Purkinje cell (primary cell): ENCODE measurements at places on chromosomes 2 and 18. TPM values are rescaled to one million over a fixed set of nuclear protein-coding genes. Genes with fewer than 3 reads are reported as not detected.

PPIG gene
- polyA plus RNA-seq, result 173 and 191 TPM in 2 replicates

HOXD12 gene
- not detected in 2 replicates for polyA plus RNA-seq

E2F6 gene
- polyA plus RNA-seq, result 2.5 and 4.9 TPM in 2 replicates

DNMT3A gene
- 3.8 and 5.8 TPM in 2 replicates for polyA plus RNA-seq

CAVIN2 gene
- polyA plus RNA-seq, result 0.55 TPM in 1 of 2 replicates, not detected in the other

ZNF804A gene
- 10.8 and 11.8 TPM in 2 replicates for polyA plus RNA-seq

DNAH7 gene
- 2.3 and 3.9 TPM in 2 replicates for polyA plus RNA-seq

ZAP70 gene
- not detected in 2 replicates for polyA plus RNA-seq

CD8B2 gene
- polyA plus RNA-seq, result not detected in 2 replicates

SCN9A gene
- polyA plus RNA-seq, result 0.07 and 1.1 TPM in 2 replicates

SLC9A4 gene
- polyA plus RNA-seq, result 0.11 and 0.15 TPM in 2 replicates

PKDCC gene
- 4.9 TPM in 1 of 2 replicates, not detected in the other for polyA plus RNA-seq

TRMT61B gene
- 24.3 and 33.8 TPM in 2 replicates for polyA plus RNA-seq

IL36B gene
- polyA plus RNA-seq, result not detected in 2 replicates

POTEC gene
- polyA plus RNA-seq, result not detected in 2 replicates

ADAM23 gene
- polyA plus RNA-seq, result 74.9 and 105 TPM in 2 replicates

UGT1A10 gene
- not detected in 2 replicates for polyA plus RNA-seq

COL4A3 gene
- 1.3 and 4.7 TPM in 2 replicates for polyA plus RNA-seq

CFAP210 gene
- polyA plus RNA-seq, result 5.2 and 5.5 TPM in 2 replicates

GKN1 gene
- polyA plus RNA-seq, result 2.8 and 5.7 TPM in 2 replicates

CTIF gene
- polyA plus RNA-seq, result 4.4 and 6.5 TPM in 2 replicates

PRSS56 gene
- polyA plus RNA-seq, result not detected in 2 replicates

AKAIN1 gene
- polyA plus RNA-seq, result 425 and 444 TPM in 2 replicates

BOK gene
- polyA plus RNA-seq, result 1.9 TPM in 1 of 2 replicates, not detected in the other

CTAGE1 gene
- polyA plus RNA-seq, result not detected in 2 replicates

EFEMP1 gene
- polyA plus RNA-seq, result 18.0 and 28.9 TPM in 2 replicates

TUBA3D gene
- polyA plus RNA-seq, result 2.8 TPM in 1 of 2 replicates, not detected in the other

GPR35 gene
- not detected in 2 replicates for polyA plus RNA-seq

SP100 gene
- 0.05 TPM in 1 of 2 replicates, not detected in the other for polyA plus RNA-seq

ASB1 gene
- polyA plus RNA-seq, result 26.5 and 26.7 TPM in 2 replicates

ARHGEF4 gene
- 1.7 and 5.4 TPM in 2 replicates for polyA plus RNA-seq

REG3A gene
- not detected in 2 replicates for polyA plus RNA-seq

TEKT4 gene
- polyA plus RNA-seq, result not detected in 2 replicates

IL1R2 gene
- 1.6 TPM in 1 of 2 replicates, not detected in the other for polyA plus RNA-seq

SMYD1 gene
- polyA plus RNA-seq, result 0.16 TPM in 1 of 2 replicates, not detected in the other

NAT8 gene
- polyA plus RNA-seq, result 2.2 TPM in 1 of 2 replicates, not detected in the other

DPYSL5 gene
- 10.1 and 11.6 TPM in 2 replicates for polyA plus RNA-seq

DTNA gene
- 38.2 and 75.9 TPM in 2 replicates for polyA plus RNA-seq

CAPN14 gene
- 0.14 TPM in 1 of 2 replicates, not detected in the other for polyA plus RNA-seq

FZD7 gene
- polyA plus RNA-seq, result 3.3 and 6.0 TPM in 2 replicates

NEURL3 gene
- polyA plus RNA-seq, result not detected in 2 replicates

UGT1A8 gene
- polyA plus RNA-seq, result not detected in 2 replicates

MTERF4 gene
- polyA plus RNA-seq, result 27.1 and 31.8 TPM in 2 replicates

FEV gene
- polyA plus RNA-seq, result not detected in 2 replicates

LONRF2 gene
- 7.2 and 13.5 TPM in 2 replicates for polyA plus RNA-seq

ANO7 gene
- polyA plus RNA-seq, result not detected in 2 replicates

PAIP2B gene
- polyA plus RNA-seq, result 1.2 and 1.4 TPM in 2 replicates

CPO gene
- polyA plus RNA-seq, result 0.20 TPM in 1 of 2 replicates, not detected in the other

CCDC74B gene
- 0.92 TPM in 1 of 2 replicates, not detected in the other for polyA plus RNA-seq

ICA1L gene
- 10.4 and 15.8 TPM in 2 replicates for polyA plus RNA-seq

PLEKHB2 gene
- polyA plus RNA-seq, result 101 and 114 TPM in 2 replicates

COL4A4 gene
- 0.67 and 0.86 TPM in 2 replicates for polyA plus RNA-seq

IL1F10 gene
- polyA plus RNA-seq, result not detected in 2 replicates

LRRTM4 gene
- polyA plus RNA-seq, result 9.6 and 21.1 TPM in 2 replicates

MAP3K19 gene
- 1.9 TPM in 1 of 2 replicates, not detected in the other for polyA plus RNA-seq

EDAR gene
- polyA plus RNA-seq, result not detected in 2 replicates
